Foreskin fibroblast (primary cell): ENCODE measurements at places on chromosomes 3 and 15.

DNA sequence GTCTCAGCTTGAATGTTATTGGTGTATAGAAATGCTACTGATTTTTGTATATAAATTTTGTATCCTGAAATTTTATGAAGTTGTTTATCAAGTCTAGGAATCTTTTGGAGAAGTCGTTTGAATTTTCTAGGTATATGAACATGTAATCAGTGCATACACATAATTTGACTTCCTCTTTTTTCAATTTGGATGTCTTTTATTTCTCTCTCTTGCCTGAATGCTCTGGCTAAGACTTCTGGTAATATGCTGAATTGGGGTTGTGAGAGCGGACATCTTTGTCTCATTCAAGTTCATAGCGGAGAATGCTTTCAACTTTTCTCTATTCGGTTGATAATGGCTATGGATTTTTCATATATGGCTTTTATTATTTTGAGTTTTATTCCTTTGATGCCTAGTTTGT is 100.9 kb upstream of the MCTP2 start:
- no peak for DNase-seq

- no peak for DNase-seq
Observed at GRCh38 chr3:80734483-80734882, 966.7 kb upstream of the ROBO1 start.

GRCh38 chr3:184333190-184333589 is 4.2 kb upstream of the FAM131A start:
- DNase-seq = no peak

DNA sequence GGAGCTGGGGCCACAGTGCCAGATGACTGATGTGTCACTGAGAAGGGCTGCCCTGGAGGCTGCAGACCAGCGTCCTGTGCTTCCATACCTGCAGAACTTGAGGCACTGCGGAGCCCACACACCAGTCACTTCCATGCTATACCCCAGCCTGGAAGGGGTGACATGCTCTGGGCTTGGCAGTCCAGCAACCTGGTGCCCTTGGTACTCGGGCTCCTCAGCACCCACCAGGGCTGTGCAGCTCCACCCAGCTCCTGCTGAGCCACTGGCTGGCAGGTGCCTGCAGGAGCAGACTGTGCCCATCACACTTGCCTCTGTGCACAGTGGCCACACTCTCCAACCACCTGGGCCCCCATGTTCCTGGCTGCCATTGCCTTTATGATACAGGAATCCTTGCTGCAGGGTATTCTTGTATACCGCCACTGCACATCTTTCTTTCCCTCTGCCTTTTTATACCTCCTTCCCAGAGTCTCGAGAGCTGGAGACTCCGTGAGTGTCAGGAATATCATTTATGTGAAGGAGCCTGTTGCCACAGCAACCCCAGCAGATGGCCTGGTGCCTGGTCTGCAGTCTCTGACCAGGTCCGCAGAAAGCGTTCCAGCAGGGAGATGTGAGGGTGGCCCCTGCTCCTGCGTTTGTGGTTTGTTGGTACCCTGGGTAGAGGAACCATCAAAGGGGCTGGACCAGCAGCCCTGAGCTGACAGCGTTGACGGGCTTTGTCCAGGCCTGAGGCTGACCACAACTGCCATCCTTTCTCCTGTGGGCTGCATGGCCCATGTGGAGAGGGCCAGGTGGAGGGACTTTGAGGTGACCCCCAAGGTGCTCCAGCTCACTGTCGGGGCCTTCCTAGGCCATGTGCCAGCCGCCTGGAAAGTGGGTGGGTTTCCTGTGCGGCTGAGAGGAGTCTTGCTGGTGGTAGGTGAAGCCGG is 93.4 kb upstream of the PLXNA1 start:
- no peak for DNase-seq

DNA sequence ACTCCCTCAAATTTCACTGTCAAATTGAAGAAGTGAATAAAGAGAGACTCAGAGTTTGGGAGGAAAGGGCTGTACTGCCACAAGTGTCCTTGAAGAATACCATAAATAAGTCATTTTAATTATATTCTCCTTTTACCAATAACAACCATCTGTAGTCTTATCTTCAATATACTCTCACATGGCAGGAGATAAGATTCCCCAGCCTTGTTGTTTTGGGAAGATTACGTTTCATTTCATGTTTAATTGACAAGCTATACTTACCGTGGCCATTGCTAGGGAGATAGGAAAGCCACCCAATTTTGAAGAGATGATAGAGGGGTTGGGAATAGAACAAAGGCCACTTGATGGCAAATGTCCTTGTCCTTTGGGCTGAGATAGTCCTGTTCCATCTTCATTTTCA is 2.3 kb downstream of the MINDY4B start:
- no peak for DNase-seq

DNA sequence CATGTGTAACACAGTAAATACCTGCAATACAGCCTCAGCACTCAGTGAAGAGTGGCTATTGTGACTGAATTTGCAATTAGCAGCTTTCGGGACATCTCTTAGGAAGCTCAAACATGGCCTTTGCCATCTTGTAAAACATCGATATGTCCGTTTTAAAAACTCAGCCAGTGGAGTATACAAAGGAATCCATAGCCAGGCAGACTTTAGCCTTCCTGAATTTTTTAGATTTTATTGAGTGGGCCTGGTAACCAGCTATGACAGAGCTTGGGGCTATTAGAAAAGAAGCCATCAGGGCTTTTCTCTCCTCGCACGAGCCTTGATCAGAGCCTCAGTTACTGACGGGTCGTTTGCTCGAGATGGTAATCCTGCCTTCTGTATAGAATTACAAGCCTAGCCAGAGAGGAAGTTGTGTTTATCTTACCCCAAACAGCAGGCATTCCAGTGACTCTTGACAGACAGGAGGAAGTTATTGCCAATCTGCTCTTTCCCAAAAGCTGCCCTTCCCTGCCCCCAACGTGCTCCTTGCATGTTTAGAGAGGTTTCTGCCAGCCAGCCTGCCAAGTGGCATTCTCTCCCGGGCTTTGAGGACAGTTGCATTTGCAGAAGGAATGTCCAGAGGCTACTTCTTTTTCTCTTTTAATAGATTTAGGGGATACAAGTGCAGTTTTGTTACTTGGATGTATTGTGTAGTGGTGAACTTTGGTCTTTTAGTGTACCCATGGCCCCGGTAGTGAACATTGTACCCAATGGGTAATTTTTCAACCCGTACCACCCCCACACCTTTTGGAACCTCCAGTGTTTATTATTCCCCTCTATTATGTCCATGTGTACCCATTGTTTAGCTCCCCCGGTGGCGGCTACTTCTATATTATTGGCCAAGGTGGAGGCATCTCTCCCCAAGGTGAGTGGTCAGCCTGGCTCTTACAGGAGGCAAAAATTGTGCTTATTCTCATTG is 40.6 kb downstream of the ITPR1 start:
- no peak for DNase-seq

DNA sequence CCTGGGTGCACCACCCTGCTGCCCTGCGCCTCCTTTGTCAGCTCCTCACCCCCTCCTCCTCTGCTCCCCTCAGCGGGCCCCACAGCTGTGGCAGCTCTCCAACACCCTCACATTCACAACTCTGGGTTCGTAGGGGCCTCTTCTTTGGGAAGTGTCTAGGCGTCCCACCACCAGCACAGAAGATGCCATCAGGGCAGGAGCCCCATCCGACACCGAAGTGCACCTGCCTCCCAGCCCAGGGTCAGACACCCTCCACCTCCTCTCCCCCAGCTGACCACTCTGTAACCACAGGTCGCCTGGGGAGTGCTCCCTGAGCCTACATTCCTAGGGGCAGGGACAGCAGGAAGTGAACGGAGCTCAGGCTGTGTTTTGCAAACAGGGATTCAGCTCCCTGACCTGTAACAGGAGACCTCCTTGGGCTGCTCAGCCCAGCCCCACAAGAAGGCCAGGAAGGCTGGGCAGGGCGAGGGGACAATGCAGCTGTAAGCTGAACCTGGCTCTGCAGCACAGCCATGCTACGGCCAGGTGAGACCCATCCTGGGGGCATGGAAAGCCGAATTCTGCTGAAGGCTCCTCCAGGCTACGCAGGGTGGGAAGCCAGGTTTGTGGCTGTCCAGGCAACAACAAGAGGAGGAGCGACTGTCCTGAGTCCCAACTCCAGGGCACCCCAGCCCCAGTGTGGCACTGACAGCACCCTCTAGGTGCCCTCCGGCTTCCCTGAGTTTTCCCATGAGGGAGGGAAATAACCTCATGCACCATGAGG is 269.0 kb downstream of the GOLGA6L6 start:
- DNase-seq = no peak

DNA sequence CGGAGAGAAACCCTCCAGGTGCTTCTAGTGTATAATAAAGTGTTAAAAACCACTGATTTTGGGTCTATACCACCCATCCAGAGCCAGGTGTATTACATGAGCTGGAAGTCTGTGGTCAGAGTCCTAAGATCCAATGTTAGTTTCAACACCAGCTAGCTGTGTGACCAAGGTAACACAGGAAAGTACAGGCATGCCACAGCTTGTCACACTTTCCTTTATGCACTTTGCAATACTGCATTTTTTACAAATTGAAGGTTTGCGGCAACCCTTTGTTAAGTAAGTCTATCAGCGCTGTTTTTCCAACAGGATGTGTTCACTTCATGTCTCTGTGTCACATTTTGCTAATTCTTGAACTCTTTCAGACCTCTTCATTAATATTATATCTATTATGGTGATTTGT is 201.3 kb upstream of the PRICKLE2 start:
- DNase-seq = no peak

DNA sequence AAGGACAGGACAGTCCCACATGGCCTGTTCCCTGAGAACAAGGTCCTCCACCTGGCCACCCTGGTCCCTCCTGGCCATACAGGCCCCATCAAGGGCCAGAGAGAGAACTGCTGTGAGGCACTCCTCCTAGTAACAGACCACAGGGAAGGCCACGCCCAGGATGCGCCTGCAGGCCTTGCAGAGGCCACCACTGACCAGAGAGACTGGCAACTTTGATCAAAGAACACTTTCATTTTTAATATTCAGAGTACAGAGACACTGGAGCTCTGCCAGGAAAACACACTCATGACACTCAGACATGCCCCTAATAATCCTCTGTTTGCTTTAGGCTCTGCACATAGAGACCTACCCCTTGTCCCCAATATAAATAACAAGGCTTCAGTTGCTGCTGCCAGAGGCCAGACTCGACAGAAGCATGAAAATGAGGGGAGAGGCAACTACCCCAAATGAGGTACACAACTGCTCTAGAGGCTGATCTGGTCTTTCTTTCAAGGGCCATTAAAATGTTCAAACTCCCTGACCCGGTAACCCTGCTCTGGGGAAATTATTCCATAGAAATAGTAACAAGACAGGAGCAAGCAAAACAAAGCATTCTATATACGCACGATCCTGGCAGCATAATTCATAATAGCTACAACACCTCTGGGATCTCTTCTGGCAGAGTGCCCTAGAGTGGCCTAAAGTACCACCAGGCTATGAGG is 44.8 kb downstream of the CCDC12 start:
- peak; percentile 76 for DNase-seq
